ENCODE measurements at places on chromosomes 1 and 21.

DNA sequence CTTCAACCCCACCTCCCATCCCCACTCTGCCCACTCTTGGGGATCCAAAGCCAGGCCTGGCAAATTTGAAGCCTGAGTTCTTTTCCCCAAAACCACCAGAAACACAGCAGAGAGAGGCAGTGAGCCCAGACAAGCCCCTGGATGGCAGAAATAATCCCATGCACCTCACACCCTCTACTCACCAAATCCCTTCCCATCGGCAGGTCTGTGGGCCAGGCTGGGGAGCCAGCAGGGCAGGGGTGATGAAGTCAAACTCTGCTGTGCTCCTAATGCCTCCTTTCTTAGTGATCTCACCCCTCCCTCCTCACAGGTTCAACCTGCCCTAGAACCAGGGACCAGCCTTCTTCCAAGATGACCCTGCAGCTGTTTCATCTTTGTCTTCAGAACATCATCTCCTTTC is 72.4 kb downstream of the GLIS1 start:
- DNase-seq = no peak

- DNase-seq = no peak
Observed at GRCh38 chr21:28738882-28739281, 253.8 kb downstream of the LTN1 start.

DNA sequence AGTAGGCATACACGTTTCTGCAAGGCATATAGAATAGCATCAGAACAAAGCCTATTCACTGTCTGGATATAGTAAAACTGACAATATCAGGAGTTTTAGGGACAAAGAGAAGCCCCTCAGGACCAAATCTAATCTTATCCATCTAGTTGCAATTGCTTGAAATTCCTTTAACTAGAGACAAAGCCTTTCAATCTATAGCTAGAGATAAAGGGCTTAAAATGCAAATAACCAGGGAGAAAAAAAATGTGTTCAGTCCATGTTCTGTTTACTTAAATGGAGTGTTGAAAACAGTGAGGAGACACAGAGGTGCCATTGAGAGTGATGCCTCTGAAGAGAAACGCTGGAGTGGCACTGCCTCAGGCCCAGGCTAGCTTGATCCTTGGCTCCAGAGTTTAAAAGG is 286.1 kb downstream of the DPYD start:
- no peak for DNase-seq

DNA sequence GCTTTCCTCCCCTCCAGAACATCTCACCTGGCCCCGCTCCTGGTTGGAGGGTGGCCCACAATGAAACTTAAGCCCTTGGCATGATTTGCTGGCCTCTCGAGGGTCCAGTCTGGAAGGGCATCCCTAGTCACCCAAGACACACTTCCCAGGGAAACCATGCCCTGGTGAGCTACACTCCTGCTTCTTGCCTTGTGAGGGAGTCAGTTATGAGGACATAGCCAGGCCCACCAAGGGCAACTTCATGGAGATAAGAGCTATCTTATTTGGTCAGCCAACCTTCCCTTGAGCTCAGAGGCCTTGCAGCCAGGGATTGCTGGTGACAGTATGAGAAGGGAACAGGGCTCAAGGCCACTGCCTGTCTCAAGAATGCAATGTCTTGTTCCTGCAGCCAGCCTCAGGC is 9.7 kb downstream of the TNR start:
- DNase-seq = no peak

GRCh38 chr1:102566182-102566581 is 542.1 kb downstream of the COL11A1 start:
- DNase-seq = no peak

DNA sequence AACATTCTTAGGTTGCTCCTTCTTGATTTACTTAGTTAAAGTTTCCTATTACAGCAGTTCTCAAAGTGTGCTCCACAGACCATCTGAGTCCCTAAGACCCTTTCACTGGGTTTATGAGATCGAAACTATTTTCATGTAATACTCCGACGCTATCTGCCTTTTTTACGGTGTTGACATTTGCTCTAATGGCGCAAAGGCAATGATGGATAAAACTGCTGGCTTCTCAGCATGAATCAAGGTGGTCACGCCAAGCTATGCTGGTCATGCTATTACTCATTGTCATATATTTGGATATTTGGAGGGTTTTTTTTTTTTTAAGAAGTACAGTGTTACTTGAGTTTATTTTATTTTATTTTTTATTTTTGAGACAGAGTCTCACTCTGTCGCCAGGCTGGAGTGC is 235.1 kb downstream of the KIF26B start:
- DNase-seq = no peak

DNA sequence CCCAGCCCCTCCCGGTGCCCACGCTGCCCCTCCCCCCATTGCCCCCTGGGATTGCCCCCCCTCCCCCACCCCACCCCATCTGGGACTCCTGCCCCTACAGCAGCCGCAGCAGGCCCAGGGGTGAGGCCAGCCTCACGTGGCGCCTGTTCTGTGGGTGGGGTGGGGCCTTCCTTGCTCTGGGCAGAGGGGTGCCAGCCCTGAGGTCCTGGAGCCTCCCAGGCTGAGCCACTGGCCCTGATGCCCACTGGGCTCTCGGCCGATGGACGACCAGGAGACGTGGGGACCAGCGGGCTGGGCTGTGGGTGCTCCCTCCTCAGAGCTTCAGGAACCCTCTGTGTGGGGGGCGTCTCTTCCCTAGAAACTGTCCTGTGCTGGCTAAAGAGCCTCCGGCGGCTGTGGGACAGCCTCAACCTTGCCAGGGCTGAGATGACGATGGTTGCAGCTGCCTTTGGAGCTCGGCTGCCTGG is 5.8 kb upstream of the C1orf159 start:
- no peak for DNase-seq

DNA sequence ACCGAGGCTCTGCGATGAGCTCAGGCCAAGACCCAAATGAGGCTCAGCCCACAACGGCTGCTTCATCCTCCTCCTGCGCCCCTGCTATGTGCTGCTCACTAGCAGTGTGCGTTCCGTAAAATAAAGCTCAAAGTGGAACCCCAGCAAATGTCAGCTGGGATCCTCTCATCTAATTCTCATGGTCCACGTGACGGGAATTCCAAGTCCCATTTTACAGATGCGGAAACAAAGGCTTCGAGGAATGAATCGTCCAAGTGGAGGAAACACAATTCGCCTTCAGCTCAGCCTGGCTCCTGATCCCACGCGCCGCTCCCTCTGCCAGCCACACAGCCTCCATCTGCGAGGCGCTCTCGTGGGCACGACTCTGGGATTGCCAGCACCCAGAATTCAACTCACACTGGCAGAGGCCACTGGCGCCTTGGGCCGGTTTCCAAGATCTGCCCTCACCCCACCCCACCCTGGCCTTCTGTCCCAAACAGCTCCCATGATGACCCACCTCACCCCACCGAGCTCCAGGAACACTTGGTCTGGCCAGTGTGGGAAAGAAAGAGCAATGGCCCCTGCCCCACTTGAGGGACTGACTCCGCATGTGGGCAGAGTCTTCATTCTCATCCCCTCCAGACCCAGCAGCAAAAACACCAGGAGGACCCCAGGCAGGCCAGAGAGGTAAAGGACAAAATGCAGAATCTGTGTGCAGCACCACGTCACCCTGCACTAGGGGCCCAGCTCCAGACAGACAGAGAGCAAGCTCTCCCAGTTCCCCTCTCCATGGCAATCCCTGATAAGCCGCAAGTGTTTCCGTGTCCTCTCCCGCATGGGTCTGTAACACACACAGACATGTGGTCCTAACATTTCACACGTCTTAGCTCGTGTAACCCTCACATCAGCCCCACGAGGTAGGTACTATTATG is 10.5 kb downstream of the CASZ1 start:
- DNase-seq = no peak

- no peak for DNase-seq
Observed at GRCh38 chr1:116887212-116887611, 22.5 kb upstream of the PTGFRN start.

DNA sequence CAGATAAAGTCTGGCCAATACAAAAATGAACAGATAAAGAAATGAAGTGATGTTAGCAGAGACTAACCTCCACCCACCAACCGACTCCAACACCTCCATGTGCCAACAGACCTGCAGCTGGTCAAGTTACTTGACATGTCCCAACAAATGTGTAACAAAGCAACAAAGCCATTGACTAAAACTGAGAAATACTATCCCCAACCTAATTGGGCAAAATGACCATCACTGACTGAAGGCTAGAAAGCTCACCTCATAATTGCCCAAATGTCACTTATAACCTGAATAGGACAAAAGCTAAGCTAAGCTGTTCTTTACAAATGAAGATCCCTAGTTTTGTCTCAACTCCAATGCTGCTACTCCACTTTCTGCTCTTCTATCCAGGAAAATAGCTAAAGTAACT is 7.5 kb downstream of the KDM5B start:
- DNase-seq = no peak

DNA sequence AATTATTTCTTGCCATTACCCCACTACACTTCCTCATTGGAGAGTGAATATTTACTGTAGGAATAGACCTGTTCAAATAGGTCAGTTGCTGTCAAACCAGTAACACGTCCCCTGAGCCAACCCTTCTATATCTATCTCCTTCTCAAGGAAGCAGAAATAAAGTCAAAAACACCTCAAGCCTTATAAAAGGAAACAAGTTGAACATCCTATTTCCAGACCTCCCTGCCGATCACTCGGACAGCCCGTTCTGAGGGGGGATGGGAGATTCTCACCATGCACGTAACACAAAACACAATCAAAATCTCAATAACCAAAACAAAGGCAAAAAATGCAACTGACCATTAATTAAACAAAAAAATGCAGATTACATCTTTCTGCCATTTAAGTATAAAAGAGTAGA is 121.5 kb upstream of the KRTAP19-8 start:
- DNase-seq = no peak

- DNase-seq = no peak
Observed at GRCh38 chr1:174605198-174605597, 157.4 kb downstream of the GPR52 start.

DNA sequence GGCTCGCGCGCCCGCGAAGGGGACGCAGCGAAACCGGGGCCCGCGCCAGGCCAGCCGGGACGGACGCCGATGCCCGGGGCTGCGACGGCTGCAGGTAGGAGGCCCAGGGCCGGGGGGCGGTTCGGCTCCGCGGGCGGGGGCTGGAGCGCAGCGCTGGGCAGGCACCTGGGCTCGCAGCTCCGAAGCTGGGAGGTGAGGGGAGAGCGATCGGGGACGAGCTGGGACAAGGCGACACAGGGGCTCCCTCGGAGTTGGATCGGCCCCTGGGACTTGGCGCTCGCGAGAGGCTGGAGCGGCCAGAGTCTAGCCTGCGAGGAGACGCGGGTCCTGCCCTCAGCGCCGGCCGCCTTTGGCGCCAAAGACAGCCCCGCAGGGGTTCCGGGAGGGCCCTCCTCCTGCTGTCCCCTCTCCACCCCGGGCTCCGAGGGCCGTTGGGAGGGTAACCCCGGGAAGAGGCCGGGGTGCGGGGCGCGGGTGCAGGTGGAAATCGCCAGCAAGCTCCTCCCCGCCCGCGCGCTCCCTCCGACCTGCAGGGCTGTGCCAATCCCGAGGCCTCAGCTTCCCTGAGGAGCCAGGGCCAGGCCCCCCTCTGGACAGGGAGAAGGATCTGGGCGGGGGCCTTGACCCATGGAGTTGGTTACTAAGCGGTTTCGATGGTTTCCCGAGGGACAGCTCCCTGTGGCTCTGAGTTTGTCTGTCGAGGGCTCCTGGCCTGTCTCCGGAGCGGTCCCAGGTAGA is 401 bp downstream of the TP73 start:
- no peak for DNase-seq

DNA sequence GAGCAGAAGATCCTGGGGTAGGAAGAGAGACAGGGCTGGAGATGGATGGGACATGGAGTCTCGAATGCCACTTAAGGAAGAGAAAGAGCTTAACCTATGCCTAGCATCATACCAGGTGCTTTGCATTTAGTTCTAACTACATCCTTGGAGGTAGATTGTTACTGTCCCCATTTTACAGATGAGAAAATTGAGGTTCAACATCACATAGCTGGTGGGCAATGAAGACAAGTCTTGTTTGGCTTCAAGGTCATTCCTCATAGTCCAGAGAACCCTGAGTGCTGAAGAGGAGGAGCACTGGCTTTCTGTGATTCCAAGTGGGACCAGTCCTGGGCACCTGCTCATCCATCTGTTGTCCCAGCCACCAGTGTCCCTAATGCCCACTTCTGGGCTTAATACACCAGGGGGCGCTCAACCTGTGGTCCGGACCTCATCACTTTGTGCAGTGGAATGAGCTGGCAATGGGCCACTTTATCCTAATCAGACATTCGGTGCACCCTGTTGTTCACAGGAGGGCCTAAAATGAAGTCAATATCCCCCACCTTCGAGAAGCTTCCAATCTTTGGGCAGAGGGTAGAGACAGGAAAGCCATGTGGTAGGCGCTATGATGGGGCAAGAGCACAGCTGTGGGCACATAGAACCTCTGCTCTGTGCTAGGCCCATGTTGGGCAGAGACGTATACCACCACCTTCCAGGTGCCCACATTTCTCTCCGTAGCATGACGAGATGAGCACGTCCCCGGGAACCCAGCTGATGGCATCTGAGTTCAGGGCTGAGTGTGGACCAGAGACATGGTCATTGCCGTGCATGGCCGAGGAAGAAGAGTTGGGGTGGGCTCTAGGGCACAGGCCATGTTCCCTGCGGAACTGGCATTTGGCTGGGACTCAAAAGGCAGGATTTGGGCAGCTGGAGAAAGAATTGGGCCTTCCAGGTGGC is 9.2 kb downstream of the RPS6KA1 start:
- DNase-seq = no peak

DNA sequence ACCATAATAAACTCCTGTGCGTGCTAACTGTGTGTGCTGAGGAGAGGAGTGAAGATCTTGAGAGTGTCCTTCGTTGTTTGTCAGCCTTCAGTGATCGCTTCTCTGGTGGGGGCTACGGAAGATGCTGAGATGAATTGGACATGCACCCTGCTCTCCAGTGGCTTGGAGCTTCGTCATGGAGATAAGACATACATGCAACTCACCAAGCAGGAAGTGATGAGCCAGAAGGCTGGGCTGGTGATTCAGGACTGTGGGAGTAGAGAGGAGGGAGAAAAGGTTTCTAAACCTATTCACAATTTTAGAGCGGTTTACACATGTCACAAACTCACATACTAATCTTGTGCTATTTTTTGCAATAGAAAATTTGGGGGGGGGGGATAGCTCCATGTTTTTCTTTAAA is 128.9 kb upstream of the ADAR start:
- no peak for DNase-seq

GRCh38 chr1:47399846-47400155 is 16.3 kb upstream of the FOXE3 start:
- no peak for DNase-seq

DNA sequence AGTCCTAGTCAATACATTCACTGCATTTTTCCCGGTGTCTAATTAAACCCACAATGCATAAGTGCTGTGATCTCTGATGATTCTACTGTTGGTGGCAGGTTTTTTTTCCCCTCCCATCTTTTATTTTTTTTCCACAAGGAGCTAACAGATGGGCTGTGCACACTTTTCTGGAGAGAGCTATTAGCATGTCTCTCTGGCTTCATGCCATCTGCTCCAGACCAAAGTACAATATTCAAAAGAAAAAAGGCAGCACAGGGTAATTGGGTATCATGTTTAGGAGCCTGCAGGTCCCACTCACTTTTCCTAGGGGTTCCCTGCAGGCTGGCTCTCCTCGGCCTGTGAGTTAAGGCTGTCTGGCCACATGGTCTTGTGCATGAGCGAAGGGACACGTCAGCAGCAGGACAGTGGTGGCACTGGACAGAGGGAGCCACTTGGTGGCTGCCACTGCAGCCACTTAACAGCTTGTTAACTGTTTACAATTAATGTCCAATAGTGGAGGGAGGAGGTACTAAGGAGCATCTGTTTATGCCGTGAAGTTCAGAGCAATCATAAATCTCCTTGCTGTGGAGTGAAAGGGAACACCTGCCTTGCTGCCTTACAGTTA is 53.5 kb upstream of the C8B start:
- DNase-seq = no peak

All from left renal cortex interstitium (tissue), 4 donors.